CD4-positive, alpha-beta T cell (primary cell): ENCODE measurements at places on chromosomes 6 and 20.

DNA sequence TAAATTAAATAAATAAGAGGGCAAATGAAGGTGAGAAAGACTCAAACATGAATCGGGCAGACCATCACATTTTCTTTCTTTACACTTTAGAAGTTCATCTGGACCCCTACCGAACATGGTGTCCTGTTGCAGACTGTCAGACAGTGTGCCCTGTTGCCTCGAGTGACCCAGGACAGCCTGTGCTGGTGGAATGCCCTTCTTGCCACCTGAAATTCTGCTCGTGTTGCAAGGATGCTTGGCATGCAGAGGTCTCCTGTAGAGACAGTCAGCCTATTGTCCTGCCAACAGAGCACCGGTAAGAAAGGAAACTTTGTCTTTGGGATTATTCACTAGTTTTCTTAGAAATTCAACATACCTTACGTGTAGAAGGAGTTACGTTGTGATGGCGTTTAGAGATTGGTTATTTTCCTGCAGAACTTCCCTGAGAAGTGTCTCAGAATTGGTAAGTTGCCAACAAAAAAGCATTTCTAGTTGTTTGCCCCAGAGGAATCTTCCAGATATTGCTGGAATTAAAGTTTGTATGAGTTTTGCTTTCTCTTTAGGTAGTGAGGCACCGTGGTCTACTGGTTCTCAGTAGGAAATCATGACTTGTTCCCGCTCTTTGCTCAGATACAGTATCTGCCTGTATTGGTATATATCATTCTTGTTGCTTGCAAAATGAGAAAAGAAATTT, 70.1 kb downstream of the RNF144B start:
- no peak for DNase-seq

GRCh38 chr6:47130086-47130485, 88.0 kb upstream of the ADGRF1 start:
- DNase-seq: no peak

DNA sequence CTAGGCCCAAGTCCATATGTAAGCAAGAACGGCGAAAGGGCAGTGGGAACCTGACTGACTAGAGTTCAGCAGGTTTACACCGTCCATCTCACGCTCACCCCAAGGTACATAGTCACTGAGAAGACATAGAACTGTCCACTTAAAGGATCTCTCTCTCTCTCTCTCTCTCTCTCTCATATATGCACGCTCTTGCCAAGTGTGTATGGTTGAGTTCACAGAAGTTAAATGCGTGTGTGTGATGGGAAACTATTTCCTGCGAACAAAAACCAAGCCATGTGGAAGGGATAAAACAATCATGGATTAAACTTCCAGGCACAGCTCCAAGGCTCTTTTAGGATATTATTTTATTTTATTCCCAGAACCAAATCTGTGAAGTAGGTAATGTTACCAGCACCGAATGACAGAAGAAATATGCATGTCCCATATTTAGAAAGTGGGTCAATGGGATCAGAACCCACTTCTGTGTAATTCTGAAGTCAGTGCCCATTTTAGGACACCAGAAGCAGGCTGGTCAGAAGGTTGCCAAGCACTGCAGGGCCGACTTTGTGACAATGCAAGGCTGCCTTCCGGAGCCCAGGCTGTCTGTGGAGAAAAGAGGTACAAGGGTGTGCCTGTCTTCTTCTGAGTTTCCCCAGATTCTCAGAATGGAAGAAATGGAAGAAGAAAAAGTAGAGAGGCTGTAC, 49.2 kb upstream of the MAP7 start:
- no peak for DNase-seq

DNA sequence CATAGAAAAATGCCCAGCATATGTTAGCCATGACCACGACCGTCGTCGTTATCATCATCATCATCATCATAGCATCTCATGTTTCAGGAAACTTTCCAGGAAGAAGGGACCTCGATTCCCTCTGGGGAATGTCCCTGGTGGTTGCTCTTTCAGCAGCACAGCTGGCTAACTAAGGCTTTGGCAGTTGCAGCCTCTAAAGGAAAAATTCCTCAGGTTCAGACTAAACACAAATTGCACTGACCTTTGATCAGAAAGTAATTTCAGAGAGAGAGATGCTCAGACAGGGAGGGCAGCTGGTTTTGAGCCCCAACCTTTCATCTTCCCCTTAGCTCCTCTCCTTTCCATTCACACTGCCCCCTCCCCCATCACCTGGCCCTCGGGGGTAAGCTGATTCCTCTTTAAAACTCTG, 5.6 kb upstream of the CFB start:
- no peak for DNase-seq

DNA sequence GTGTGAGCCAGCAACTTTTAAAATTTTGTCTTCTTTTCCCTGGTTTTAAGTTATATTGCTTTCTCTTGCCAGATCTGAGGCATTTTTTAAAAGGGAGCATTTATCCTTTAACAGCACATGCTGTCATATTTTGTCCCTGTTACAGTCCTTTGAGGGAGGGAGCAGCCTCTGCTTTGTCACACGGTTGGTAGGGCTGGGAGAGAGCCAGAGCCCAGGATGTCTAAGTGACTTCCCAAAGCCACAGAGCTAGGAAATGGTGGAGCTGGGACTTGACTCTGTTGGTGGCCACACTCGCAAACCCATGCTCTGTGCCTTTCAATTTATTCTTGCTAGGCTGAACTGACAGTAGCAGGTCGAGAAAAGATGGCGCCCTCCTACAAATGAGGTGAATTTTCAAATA, 80.4 kb upstream of the IYD start:
- no peak for DNase-seq

GRCh38 chr6:133809406-133809805, 79.5 kb upstream of the TCF21 start:
- DNase-seq: no peak

DNA sequence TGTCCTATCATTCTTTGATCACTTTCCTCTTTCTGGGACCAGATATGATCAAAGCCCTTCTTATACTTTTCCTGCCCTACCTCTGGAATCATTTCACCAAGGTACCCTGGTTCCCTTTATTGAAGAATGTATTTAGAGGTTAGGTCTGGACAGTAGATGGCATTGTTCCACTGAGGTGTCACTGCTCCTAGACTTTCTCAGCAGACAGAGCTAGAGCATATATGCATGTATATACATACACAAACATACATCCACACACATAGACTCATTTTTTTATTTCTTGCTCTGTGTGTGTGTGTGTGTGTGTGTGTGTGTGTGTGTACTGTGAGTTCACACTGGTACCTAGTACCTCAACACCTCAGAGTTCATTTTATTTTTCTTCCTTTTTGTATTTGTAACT, 40.9 kb downstream of the PTPRA start:
- DNase-seq: no peak

DNA sequence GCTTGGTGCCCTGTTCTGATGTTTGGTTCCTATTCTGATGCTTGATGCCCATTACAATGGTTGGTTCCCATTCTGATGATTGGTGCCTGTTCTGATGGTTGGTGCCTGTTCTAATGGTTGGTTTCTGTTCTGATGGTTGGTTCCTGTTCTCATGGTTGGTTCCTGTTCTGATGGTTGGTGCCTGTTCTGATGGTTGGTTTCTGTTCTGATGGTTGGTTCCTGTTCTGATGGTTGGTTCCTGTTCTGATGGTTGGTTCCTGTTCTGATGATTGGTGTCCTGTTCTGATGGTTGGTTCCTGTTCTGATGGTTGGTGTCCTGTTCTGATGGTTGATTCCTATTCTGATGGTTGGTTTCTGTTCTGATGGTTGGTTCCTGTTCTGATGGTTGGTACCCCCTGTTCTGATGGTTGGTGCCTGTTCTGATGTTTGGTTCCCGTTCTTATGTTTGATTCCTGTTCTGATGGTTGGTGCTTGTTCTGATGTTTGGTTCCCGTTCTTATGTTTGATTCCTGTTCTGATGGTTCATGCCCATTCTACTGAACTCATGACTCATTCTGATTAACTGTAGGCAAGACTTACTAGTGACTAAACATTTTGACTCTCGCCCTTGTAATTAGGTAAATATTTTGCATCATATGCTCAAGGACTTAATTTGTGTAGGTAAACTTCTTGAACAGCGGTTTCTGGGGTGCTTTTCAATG, 146.2 kb downstream of the DLL1 start:
- peak; percentile 24 for DNase-seq

DNA sequence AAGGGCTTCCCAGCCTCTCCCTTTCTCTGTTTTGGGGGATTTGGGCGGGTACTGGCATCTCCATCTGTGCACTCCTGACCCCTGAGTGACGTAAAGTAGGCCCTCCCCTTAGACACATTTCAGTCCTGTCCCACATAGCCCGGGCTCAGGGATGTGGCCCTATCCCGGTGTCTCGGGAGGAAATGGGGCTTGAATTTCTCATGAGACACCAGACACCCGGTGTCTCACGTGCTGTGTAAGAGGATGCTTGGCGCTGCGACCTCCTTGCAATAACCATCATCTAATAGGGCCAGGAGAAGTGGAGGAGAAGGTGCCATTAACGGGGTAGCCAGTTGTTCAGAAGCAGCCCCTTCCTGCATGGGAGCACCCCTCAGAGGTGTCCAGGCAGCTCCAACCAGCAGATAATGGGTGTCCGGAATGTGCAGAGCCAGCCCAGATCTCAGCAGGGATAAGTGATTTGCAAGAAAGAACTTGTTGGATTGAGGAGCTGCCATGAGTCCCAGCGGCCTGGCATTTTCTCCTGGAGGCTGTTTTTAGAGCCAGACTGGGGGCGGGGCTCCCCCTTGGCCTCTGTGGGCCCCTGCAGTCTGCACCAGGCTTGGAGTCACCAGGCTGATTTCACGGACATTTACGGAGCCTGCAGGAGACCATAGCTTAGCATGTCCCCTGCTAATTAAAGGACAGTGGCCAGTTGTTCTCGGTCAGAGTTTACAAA, 372.0 kb downstream of the PREX1 start:
- DNase-seq: no peak

DNA sequence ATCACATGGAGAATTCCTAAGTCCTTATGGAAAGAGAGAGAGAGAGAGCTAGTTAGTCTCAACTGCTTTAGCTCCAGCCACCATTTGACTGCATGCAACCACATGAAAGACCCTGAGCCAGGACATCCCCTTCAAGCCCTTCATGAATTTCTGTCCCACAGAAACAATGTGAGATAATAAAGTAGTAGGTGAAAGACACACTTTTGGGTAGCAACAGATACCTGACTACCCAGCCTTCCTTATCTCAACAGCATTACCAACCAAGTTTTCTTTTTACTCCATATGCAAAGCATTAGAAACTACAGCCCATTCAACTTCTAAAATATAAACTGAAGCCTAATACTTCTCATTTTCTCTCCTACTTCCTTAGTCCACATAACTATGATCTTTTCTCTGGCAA, 23.2 kb upstream of the THEMIS start:
- no peak for DNase-seq

DNA sequence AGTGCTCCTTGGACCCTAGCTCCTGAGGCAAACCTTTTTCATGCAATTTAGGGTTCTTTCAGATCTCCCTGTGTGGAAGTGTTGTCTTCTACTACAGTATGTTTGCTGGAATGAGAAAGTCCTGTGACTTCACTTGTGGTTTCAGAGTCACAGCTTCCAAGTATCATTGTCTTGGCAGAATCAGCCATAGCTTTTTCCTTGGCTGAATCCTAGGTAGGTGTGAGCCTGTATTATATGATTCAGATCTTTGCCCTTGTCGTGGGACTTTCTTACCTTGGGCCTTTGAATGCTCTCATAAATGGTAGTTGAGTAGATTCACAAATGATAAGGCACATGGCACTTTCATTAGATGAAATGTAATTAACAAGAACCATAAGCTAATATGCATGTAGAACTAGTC, 16.5 kb downstream of the CARMIL1 start:
- DNase-seq: no peak

- DNase-seq: no peak
Observed at GRCh38 chr6:3315841-3316240, 57.1 kb downstream of the PSMG4 start.

DNA sequence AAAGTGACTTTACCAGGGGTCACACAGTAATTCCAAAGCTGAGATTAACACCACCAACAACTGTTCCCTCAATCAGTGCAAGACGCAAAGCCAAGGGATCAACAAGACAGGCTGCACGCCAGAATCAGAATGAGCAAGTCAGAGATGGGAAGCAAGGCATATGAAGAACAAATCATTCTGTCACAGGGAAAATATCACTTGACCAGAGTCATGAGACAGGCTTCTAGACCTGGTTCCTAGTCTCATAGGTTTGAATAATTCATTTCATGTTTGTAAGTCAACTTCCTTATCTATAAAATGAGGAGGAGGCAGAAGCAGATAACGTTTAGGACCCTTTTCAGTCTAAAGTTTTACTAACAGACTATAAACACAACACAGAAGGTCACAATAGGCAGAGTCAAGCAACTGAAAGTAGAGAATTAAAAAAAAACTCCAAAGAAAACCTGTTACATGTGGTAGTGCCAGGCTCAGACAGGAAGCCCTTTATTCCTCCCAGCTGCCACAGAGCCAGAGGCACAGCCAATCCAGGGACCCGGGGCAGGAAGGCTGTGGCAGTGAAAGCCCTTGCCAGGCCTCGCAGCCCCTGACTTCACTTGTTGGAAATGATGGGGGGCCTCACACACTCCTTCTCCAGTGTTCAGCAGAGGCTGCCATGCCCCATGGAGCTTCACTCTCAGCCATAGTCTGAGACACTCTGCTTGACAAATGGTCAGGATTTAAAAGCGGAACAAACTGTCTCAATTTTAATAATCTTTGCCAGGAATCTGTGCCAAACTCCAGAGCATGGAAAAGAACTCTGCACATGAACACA, 29.2 kb upstream of the DST start:
- no peak for DNase-seq

DNA sequence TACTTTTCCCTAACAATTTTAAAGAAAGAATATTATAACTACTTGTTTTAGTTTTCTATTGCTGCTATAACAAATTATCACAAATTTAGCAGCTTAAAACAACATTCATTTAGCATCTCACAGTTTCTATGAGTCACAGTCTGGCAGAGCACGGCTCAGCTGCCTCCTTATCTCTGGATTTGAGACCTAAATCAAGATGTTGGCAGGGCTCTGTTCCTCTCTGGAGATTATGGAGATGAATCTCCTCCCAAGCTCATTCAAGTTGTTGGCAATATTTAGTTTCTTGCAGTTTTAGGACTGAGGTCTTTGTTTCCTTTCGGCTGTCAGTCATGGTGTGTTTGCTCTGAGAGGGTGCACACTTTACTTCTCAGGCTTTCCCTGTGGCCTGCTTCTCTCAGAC, 1065.8 kb upstream of the EYS start:
- DNase-seq: no peak

GRCh38 chr6:163165155-163165910, 249.2 kb upstream of the QKI start:
- DNase-seq: no peak

DNA sequence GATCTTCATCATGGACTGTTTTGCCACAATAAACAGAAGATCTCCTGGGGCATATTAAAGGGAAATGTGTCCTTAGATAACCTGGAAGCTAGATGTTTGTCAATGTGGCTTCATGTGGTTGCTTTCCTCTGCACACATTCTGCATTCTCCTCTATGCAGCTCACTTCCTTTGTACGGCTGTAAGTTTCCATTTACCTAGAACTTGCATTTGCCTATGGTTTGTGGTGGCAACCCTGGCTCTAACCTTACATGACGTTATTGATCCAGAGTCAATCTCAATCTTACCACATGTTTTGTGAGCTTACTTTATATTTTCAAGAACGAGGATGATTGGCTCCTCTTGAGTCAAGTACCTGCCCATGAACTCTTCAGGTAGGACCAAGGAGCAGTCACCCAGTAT, 863.1 kb downstream of the MAFB start:
- DNase-seq: no peak

- no peak for DNase-seq
Observed at GRCh38 chr6:74117113-74117512, 421.1 kb downstream of the CD109 start.

GRCh38 chr20:45821947-45822346, 5.2 kb downstream of the TNNC2 start:
- no peak for DNase-seq

GRCh38 chr6:82118150-82118562, 129.4 kb downstream of the IBTK start:
- no peak for DNase-seq
